ENCODE measurements at places on chromosomes 1 and 21.

DNA sequence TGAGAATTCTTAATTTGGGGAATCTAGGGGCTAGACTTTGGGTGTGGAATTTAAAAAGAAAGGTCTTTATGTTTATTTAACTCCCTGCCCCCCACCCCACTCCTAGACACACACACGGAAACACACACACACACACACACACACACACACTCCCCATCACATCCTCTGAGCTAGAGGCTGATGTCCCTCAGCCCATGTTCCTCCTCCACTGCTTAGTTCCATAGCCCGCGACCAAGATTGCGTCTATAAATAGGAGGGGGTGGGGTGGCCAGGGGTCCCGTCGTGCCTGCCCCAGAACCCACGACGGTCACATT lies 655 bp upstream of the KIRREL1 start:
- no peak for DNase-seq

- no peak for DNase-seq
These were observed 104.8 kb upstream of the SLC25A33 start for GRCh38 chr1:9434247-9435152.

- DNase-seq, result no peak
These were observed 86.0 kb upstream of the SELENON start for GRCh38 chr1:25713961-25714360.

- no peak for DNase-seq
These were observed 299.4 kb downstream of the RYR2 start for GRCh38 chr1:237341391-237341790.

GRCh38 chr1:11339346-11340232 lies 66.6 kb downstream of the UBIAD1 start:
- no peak for DNase-seq

GRCh38 chr1:26084091-26084561 lies 16.7 kb upstream of the TRIM63 start:
- DNase-seq, result no peak

DNA sequence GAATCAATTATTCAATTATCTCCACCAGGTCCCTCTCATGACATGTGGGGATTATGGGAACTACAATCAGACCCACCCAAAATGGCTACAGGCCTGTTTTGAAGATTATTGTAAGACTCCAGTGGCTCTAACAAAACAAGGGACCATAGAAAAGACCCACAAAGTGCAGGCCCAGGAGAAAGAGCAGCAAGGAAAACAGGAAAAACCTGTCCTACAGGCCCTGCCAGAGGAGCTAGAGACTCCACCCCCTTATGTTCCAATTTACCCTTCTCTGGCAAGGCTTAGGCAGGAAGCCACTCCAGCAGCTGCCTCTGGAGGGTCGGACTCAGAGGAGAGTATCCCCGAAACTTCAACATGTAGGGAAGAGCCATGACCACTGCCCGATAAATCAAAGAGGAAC lies 96.5 kb downstream of the LIPI start:
- DNase-seq, result no peak

- no peak for DNase-seq
These were observed 102.0 kb upstream of the CHODL start for GRCh38 chr21:18142655-18143054.

DNA sequence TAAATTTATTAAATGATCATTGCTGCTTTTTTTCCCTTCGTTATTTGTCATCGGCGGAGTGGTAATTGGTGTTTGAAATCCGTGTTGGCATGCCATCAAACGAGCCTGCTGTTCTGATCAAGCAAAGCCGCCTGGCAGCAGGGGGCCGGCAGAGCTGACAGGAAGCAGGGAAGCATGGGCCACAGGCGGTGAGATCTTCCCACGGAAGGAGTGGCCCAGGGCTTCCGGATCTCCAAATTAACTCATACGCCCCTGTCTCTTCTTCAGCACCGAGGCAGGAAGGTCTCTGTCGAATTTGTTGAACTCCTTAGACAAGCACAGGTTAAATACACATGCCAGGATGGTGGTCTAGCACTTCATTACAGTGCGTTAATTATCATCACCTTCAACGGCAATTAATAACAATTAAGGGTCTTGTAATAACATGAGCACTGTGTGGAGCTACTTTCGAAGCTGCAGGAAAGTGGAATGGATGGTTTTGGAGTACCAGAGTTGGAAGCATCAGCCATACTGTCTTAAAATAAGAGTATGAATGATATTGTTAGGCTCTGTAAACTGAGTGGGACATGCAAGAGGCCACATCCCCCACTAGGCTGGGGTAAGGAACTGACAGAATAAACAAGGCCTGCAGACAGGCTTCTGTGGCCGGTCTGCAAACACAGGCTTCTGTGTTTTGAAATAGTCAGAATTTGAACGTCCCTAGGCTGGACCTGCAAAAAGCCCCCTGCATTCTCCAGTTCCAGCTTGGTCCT lies 199.4 kb upstream of the DAB1 start:
- no peak for DNase-seq

DNA sequence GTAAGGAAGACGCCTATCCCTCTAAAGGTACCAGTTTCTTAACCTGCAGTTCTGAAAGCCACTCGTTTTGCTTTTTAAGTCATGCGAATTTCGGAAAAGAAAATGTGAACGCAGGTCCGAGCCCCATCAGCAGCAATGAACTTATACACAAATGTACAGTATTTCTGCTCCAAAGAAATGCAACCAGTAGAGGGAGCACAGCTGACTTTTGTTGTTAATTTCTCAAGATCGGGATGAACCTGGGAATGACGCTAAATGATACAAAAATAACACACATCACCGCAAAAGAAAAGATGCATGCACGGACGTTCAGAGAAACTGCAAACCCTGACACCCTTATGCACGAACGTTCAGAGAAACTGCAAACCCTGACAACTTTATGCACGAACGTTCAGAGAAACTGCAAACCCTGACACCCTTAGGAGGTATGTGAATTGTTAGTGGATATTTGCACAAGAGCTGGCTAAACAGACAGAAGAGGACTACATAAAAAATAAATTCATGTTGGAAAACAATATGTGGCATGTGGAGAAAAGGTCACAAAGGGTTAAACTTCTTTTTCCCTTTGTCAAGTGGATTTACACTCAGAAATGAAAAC lies 3.5 kb upstream of the TIAM1 start:
- DNase-seq, result no peak

DNA sequence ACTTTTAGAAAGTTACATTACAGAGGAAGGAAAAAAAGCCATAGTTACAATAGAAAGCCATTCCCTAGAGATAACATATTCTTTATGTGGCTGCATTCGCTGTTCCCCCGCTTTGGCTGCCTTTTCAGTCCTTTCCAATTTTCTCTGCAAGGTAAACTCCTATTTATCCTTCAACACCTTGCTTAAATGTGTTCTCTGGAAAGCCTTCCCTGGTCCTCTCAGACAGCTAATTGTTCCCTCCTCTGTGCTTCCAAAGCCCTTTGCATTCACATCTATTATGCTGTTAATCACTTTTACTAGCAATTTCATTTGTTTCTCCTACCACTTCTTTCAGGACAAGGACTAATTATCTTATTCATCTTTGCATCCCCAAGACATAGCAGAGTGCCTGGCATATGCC lies 1.6 kb downstream of the PHC2 start:
- no peak for DNase-seq

DNA sequence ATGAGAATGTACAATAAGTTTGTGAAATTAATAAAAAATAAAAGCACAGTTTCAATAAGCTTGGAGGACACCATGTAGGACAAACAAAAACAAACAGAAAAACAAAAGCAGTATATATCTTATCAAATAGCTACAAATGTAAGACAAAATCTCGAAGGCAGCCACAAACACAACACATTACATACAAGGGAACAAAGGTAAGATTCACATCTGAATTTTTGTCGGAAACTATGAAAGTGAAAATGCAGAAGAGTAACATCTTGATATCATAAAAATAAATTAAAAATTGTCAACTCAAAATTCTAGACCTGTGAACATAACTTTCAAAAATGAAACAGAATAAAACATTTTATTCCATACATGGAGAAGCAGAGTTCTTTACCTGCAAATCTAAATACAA lies 1049.5 kb upstream of the ADGRL2 start:
- DNase-seq, result no peak

DNA sequence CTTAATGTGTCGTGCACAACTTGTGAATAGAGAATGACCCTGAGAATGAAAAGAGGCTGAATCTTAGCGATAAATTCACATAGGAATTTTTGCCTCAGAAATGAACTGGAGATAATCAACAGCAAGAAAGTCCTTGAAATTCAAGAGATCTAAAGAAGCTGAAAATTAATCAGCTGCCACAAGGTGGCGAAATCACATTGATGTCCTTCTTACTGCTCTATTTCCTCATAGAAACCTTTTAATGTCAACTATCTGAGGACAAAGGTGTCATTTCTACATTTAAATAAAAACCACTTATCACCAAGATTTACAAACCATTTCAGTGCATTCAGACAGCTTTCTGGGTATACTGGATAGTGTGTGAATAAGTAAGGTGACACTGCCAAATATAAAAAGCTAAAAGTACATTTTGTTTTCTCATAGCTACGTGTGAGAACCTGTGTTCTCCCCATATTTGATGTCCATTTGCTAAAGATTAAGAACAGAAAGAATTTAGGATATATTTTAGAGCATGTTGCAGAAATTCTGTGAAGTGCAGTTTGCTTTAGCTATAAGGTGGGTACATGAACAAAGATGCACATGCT lies 485.3 kb upstream of the PTBP2 start:
- DNase-seq, result no peak

GRCh38 chr21:35473496-35473895 lies 424.4 kb upstream of the RUNX1 start:
- DNase-seq, result no peak

GRCh38 chr1:22166439-22166838 lies 23.5 kb upstream of the WNT4 start:
- no peak for DNase-seq

GRCh38 chr1:108072776-108073175 lies 107.8 kb upstream of the VAV3 start:
- DNase-seq, result no peak

- no peak for DNase-seq
These were observed 61.8 kb downstream of the RGS13 start for GRCh38 chr1:192697771-192698170.

DNA sequence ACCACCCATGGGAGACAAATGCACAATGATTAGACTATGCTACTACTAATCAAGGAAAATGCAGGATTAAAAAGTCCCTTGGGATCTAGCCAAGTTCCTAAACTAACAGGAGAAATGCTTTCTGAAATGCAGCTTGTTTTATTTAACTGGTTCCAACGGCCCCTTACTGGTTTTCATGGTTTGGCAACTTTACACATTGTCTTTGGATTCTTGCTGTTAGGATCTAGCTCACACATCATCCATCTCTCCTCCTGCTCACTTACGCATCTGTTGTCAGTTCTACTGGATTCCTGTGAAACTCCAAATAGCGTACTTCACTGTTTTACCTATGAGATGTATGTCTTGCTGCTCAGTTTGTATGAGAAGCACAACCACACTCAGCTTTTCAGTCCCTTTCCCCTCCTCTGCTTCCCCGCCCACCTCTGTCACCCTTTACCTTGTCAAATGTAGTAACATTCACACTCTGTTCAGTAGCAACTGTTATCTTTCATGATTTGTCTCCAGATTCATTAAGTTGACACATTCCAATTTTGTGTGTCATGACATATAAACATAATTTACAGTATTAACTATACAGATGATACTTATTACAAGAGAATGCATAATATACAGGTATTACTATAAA lies 130.1 kb downstream of the SIM2 start:
- DNase-seq, result no peak

GRCh38 chr1:234839663-234840062 lies 229.7 kb upstream of the IRF2BP2 start:
- DNase-seq, result no peak

GRCh38 chr1:100028765-100029164 lies 59.0 kb downstream of the SLC35A3 start:
- DNase-seq, result no peak

GRCh38 chr1:206457408-206458120 lies 12.7 kb upstream of the IKBKE start:
- no peak for DNase-seq

DNA sequence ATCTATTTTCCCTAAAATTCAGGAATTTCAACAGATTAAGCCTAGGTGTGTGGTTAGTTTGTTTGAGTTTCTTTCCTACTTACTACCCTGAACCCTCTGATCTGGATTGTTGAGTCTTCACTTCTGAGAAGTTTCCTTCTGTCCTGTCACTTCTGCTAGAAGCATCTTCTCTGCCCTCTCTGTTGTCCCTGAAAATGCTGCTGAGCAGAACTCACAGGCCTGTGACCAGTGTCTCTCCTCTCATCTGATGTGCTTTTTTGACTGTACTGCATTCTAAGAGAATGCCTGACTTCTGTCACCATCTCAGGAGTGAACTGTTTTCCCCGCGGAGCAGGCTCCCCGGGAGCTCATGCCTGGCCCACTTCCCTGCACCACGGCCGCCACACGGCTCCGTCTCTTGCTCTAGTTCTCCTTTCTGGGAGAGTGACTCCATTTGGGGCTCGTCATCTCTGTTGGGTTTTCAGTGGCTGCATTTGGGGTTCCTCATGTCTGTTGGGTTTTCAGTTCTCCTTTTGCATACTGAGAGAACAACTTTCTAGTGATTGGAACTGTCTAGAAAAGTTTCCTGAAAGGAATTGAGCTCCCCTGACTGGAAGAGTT lies 77.9 kb downstream of the POFUT2 start:
- DNase-seq, result no peak

DNA sequence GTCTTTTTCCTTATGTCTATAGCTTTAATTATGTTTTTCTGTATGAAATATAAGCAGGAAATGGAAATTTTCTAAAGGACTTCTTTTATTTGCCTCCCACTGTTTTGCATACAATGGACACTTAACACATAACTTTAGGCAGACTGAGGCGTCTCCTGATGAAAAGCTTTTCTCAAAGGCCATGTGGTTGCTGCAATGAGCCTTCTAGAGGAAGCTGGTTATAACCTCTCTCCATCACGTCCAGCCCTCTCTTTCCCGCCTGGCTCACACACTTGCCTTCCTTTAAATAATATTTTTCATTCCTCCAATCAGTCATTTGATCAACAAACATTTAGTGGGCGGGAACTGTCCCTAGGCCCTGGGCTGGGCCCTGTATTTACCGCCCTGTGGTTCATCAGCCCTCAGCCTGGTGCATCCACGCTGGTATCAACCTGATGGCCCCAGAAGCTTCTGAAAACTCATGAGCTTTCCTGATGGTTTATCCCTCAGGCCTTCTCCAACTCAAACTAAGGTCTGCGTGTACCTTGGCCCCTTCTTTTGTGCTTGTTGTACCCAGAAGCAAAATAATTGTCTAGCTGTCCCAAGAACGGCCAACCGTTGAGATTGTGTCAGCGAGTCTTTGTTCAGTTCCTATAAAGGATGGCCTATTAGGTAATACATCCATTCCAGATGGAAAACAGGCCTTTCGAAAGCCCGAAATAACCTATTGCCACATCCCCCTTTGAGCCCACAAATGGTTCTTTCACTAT lies 75.3 kb upstream of the LYST start:
- no peak for DNase-seq

GRCh38 chr1:61851849-61852669 lies 109.8 kb downstream of the PATJ start:
- DNase-seq, result no peak

DNA sequence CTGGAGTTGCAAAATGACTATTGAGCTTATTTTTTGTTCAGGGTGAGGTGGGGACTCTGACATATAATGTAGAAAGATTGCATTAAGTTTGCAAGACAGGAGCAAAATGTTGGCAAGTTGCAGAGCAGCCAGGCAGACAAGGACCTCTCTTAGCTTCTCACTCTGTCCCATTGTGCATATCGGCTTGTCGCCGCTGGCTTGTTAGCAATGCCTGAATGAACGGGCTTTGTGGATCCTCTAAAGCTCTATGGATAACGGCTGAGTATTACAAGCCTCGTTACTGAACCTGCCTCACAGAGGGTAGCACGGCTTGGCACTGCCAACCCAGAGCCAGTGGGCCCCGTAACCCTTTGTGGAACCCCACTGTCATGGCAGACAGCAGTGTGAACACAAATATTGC lies 68.4 kb downstream of the TNR start:
- DNase-seq, result no peak

- no peak for DNase-seq
These were observed 222.3 kb downstream of the BARHL2 start for GRCh38 chr1:90494748-90495282.
